ENCODE measurements at places on chromosomes 7 and 10.
A peak's percentile ranks its signal among the peaks of the same experiment; 100 is the strongest.

DNA sequence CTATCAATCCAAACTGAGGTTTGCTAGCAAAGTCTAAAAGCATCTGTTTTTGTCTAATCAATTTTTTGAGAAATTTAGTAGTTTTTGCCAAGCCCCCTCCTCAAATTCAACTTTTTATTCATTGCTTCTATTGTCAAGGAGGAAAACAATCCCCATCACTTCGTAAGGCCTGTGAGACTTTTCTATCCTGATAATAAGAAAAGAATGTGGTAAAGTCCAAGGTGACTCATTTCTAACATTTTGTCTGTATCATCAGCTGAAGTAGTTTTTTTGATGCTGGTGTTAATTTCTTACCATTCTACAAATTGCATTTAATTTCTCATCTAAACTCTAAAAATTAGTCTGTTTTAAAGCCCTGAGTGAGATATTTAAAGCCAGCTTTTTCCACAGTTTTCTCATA is 11.7 kb downstream of the ANK3 start:
- DNase-seq: no peak

GRCh38 chr10:23516530-23516929 is 77.7 kb downstream of the OTUD1 start:
- DNase-seq: no peak

DNA sequence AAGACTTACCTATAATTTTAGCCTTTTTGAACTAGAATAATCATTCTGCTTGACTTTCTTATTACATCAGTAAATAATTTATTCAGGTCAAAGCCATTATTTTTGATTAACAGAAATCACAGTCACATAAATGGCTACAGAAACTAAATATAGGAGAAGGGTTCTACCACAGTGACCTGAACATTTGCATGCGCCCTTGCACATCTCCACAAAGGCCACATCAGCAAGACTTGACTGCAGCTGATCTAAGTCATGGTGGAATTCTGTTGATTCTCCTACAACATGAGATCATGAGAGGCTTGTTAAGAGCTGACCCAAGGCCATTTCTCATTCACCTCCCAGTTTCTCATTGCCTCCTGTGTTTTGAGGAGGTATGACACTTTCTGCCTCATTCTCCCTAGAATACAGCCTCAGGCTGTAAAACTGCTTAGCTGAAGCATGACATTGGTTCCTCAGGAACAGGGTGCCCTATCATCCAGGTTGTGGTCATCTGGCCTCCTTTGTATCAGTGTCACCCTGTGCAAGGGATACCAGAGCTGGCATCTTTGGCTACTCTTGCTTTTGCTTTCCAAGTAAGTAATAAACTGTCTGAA is 6.7 kb upstream of the IMMP2L start:
- DNase-seq: no peak

GRCh38 chr7:50939021-50939420 is 156.3 kb upstream of the GRB10 start:
- peak; percentile 71 for DNase-seq

DNA sequence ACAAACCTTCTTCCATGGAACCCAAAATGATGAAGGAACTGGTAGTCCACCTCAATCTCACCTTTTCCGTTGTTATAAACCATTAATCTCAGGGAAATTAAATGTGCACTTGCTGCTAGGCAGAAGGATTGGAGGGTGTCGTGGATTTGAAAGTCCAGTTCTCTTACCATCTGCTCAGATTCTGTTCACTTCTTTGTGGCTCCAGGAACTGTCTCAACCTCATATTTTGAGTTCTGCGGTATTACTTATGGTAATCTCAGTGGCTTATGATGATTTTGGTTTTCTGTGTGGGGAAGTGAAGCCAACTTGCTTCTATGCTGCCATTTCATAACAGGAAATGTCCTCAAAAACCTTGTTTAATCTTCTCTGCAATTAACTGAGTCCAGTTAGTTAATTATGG is 136.4 kb downstream of the CDC14C start:
- DNase-seq: no peak

- no peak for DNase-seq
These were observed 67.3 kb downstream of the ZNRF2 start for GRCh38 chr7:30351724-30352123.

DNA sequence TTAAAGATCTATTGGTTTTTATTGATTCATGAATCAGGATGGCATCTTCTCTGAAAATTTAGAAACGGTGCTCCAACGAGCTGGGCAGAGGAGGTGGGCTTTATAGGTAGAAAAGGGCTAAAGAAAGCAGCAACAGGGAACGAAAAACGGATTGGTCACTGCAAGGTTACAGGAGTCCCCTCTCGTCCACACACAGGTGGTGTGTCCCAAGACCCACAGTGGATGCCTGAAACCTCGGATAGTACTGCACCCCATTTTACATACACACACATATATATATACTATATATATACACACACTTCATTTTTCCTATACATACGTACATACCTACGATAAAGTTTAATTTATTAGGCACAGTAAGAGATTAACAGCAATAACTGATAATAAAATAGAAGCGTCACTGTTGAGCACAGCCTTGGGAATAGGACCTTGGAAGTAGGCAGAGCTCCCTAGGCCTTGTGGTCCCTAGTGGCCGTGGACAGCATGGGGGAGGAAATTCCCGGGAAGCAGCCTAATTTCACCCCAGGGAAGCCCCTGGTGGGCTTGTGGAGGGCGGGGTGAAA is 737 bp upstream of the NUB1 start:
- DNase-seq: no peak

GRCh38 chr7:88184848-88185304 is 35.0 kb downstream of the SRI start:
- no peak for DNase-seq

DNA sequence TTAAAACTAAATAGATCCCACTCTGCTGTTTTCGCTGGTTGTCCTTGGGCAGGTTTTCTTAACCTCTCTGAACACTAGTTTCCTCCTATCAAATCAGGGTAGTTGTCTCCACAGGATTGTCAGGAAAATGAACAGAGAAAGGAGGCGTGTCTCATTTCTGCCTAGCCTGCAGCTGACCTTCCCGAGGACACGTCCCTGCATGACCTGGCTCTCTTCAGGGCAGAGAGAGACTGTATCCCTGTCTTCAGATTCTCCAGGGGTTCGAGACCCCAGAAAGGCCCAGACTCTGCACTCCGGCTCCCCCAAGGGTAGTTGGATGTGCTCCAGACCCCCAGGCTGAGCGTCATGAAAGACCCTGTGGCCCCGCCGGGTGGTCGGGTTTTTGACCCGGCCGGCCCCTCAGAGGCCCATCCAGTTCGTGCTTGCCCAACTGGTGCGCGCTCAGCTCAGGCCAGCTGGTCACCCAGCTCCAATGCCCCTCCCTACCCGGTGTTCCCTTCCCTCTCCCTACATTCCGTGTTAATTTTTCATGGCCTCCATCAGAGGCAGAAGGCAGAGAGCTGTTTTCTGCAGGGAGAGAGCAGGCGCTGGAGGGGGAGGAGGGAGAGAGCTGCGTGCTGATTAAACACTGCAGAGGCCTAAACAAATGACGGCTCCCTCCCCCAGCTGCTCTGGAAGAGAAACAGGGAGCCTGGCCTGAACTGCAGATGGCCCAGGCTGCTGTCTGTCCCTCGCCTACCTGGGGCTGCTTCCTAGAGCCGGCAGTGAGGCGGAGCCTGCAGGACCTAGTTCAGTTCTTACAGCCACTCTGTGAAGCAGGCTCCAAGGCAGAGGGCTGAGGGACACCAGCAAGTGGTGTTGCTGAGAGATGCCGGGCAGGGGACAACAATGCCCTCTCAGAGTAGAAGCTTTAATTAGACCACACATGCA is 86.2 kb upstream of the PPIF start:
- DNase-seq: no peak

GRCh38 chr7:28459306-28459705 is 47.0 kb downstream of the CREB5 start:
- DNase-seq: no peak

DNA sequence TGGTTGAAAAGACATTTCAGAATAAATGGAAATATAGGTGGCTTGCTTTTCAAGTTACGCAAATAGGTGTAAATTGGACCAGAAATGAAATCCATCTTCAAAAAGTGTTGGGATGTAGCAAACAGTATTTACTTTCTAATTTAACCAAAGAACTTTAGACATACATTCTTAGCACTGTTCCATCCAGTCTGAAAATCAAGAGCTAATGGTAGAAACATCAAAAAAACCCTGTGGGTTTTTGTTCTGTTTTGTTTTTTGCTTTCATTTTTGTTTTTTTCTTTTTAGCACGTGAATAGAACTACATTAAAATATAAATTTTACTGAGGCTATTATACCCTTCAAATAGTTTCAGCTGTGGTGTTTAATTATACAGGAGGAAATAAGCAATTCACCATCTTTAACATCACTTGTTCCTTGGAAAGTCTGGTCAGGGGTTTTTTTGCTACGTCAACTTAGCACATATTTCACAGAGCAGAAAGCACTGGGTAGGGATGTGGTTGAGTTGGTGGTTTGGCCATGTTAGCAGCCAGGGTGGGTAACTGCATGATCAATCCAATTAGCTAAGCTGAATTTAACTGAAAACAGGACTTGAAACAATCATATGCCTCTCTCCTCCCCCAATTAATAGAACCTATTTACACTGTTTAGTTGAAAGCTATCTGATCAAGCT is 275.4 kb upstream of the PFKP start:
- no peak for DNase-seq

GRCh38 chr7:1698201-1698600 is 28.1 kb downstream of the ELFN1 start:
- no peak for DNase-seq

DNA sequence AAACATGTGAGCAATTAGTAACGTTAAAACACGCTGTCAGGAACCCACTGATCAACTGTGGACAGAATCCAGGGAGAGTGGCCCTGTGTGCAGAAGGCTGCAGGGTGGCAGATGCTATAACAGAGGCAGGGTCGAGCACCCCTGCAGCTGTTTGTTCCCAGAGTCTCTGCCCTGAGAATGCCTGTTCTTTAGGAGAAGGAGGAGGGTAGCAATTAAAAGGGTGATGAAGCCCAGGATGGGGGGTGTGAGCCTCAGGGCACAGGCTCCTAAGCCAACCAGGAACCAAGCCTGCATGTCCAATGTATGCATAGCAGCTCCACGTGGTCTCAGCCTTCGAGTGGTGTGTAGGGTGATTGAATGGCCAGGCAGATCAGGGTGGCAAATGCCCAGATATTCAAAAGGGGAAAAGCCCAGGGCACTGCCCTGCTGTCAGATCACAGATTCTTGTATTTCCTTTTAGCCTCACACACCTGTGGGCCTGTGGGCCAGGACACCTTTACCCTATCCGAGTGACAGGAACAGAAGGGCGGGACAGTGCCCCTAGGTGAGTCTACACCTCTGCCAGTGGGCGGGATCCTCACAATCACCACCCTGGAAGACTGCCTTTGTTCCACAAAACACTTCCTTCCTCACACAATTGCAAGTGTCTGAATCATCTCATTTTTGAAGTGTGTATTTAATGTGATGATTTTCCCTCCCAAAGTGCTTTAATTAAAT is 7.3 kb downstream of the WDFY4 start:
- no peak for DNase-seq
